ENCODE measurements at places on chromosomes 12 and 14.

DNA sequence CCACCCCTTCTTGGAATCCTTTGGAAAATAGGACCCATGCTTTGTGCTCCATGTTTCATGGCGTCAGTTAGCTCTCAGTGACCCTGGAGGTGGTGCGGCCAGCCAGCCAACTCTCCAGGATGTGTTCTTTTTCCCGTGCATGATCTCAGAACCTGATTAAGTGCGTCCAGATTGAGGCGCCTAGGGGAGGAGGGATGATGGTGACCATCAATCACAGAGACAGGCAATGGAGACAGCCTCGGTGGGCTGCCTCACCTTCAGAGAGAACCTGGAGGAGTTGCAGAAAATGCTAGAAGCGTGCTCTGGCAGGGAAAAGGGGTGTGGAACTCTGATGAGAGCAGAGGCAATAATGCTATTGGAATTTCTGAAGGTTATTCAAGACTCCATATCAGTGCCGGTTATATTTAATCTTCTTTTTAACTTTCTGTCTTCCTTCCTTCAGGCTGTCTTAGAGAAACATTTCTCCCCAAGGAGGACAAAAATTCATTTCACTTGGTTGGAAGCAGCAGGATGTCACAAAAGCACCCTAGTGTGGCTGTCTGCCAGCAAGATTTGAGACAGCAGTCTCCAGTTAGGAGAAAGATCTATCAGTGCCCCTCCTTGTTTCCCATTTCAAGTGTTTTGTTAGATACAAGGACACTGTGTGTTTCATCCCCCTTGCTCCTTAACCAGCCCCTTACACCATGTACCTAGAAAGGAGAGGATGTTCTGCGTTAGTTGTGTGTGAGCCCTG, 53.3 kb upstream of the IGF1 start:
- DNase-seq = no peak

DNA sequence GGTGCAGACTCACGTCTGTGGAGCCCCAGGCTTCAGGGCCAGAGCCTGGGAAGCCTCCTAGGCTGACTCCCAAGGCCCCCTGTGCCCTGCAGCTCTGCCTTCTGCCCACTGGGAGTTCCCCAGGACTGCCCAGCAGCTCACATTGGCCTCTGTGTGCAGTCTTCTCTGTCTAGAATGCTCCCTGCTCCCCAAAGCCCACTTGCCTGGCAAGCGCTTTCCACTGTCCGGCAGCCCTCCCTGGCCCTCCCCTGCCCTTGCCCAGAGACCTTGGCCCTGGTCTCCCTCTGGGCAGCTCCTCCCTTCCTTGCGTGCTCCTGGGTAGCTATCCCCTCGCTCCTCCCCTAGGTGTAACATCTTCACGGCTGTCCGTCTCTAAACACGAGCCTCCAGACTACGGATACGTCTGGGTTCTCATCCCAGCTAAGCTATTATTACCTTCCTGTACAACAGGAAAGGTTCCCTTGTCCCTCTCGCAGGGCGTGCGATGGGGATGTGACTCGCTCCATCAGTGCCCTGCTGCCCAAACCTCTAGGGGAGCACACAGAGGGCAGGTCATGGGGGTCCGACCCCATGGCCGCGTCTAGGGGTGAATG, 325.5 kb upstream of the RTL1 start:
- DNase-seq = no peak

GRCh38 chr12:28313631-28314030, 123.4 kb downstream of the CCDC91 start:
- DNase-seq = no peak

GRCh38 chr12:53073881-53074280, 5.3 kb downstream of the SPRYD3 start:
- DNase-seq = no peak

DNA sequence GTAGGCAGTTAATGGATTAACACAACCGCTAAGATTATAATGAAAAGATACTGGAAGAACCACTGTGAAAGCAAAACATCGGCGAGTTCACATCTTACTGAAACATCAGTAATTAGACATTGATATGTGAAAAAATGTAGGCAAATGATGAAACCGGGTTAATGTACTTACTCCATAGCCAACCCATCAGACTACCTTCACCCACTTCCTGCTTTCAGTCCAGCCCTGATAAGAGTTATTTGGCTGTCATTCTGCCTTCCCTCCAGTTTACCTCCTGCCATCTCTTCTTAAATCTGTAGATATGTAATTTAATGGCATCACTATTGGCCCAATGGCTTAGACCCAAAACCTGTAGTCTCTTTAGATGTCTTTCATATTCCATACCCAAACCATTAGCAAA, 46.0 kb upstream of the LGR5 start:
- DNase-seq = no peak

DNA sequence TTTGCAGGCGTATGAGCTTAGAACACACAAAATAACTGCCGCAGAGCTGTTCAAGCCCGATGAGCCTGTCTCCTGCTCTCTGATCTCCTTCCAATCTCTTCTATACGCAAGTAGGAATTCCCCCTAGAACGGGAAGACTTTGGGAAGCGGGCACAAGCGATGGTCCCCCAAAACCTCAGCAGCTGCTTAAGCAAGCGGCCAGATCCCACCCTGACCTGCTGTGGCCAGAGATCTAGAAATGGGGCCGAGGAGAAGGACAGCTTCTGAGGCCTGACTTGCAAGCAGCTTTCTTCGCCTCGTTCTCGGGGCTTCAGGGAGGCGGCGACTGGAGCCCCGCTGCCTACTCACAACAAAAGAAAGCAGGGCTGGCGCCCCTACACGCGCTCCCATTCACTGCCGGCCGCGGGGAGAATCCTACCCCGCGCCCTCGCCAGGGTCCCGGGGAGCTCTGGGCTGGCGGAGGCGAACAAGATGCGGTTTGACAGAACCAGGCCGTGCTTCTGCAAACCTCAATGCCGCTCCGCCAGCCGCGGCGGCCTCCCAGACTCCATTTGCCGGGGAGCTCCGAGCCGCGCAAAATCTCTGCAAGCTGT, 922 bp downstream of the TBX5 start:
- no peak for DNase-seq

Data from HL-60 (cell line).